ENCODE measurements at places on chromosomes 2 and 18.

DNA sequence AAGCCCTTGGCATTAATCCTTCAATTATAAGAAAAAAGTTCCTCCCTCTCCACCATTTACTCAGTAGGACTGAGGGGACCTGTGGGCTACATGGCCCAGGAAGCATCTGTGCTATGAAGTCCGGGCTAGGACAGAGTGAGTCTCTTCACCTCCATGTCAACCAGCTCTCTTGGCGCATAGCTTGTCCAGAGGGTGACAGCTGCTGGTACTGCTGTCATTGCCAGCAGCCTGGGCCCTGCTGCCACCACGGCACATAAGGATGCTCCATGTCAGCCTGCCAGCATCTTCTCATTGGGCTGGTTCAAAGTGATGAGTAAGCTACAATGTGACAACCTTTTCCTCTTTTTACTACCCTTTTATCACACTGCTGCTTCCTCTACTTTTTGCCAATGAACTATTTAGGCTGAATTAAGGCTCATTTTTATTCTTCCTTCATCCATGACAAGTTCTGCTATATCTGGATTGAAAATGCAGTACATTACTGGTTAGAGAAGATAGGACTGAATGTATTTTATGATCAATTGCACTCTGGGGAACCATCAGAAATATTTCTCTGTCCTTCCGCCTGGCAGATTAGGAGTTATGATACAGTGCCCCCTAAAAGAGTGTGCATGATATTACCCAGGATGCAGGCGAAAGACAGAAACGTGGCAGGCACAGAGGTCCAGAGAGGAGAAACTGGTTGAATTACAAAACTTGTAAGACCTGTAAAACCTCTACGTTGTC is 258.9 kb upstream of the TNP1 start:
- no peak for DNase-seq

DNA sequence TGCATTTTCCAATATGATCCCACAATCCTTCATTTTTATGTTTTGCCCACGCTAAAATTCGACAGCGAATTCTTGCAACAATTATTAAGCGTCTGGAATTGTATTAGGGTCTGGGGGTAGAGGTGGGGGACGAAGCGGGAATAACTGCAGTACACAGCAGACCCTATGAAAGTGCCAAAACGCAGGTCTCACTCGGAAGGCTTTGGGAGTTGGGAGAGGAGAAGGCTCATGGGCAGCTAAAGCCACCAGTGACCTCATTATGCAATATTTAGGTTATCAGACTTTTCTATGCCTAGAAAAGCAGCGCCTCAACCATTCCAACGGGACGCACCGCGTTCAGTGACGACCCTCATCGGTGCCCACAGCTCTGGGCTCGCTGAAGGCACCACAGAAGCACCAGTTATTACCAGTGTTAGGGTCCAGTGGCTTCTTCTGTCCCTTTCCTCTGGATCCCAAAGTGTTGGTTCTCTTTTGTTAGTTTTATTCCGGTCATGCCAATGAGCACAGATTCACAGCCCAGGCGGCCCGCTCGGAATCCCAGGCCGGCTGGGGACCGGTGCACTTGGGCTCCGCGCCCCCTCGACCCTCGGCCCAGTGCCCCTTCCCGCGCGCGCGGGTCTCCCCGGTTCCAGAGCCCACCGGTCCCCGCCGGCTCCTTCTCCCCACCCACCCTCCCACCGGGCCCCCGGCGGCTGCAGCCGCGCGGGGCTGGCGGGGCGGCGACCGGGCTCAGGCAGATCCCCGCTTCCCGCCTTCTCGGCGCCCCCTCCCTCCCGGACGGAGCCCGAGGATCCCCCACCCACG is 737 bp upstream of the MAPK4 start:
- no peak for DNase-seq

- DNase-seq: no peak
These were observed 95.1 kb upstream of the SLC35G4 start for GRCh38 chr18:11514267-11514666.

DNA sequence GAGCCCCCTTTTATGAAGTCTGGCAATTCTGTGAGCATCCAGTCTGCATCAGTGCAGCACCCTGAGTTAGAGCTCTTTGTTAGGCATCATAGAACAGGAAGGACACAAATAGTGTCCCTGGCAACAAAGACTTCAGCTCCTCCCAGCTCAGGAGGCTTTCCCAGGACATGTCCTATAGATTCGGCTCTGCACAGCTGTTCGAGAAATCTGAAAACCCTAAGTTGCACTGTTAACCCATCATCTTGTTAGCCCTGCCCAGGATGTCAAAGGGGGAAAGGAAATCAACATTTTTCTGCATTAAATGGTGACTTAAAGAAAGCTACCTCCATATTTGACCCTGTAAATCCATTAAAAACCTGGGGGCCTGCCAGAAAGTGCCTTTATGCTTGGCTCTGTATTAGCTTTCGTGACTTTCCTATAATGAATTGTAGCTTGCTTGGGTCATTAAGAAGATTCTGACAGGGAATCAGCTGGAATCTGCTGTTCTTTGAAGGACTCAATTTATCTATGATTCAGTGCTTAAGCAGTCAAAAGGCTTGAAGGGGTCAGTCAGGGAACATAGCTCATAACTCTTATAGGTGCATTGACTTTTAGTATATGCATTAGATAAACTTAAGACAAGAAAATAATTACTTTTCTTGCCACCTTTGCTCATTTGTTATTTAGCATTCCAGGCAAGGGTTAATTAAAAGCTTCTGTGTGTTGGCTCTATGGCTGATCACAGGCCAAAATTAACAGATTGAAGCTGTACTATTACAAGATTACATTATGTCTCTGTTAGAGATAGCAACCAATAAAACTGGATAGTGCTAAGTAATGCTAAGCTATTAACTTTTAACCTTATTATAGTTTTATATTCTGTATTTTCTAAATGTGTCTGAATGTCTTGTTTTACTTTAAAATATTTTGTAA is 20.6 kb downstream of the ERMN start:
- no peak for DNase-seq

- no peak for DNase-seq
These were observed 8.6 kb upstream of the TMEM163 start for GRCh38 chr2:134727385-134727784.

GRCh38 chr2:230225486-230225885 is at the start of gene SP140:
Gene SP140 (plus strand): TSS chr2:230225736. CDS start chr2:230225845, 109 bp downstream.
- no peak for DNase-seq

DNA sequence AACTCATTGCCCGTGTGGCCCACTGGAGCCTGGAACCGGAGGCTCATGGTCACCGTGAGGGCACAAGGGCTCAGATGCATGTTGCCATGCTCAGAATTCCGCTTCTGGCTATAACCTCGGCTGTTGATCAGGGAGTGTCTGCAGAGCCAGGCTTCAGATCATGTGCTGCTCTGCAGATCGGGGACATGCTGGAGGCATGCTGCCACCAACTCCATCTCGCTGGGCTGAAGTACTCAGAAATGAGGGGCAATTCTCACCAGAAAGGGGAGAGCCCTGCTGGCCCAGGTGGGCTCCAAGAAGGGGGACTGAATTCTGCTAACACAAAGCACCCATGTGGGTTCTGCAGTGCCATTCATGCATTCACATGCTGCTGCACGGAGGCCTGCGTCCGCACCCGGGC is 269.2 kb upstream of the PXDN start:
- DNase-seq: no peak

- DNase-seq: no peak
These were observed 238.3 kb downstream of the TDRD15 start for GRCh38 chr2:21361957-21362486.

DNA sequence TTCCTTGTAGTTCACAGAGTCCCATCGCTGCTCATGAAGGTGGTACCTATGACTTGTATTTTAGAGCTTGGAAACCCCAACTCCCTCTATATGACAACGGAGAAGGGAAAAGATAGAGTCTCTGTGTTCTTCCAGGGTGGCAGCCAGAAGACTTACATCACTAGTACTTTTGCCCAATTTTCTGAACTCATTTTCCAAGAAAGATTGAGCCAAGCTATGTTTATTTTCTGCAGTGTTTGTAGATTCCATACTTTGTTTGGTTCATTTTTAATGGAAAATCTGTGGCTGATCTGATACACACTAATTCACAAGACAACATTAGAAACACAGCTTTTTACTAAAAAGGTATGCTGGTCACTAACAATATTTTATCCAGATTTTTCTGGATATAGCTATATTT is 60.2 kb upstream of the ATP5MC3 start:
- DNase-seq: no peak

GRCh38 chr18:34039611-34040010 is 185.1 kb downstream of the NOL4 start:
- no peak for DNase-seq

GRCh38 chr2:214108598-214108997 is 302.3 kb upstream of the VWC2L start:
- no peak for DNase-seq

- no peak for DNase-seq
These were observed 3.4 kb upstream of the ADD2 start for GRCh38 chr2:70771446-70771845.

- no peak for DNase-seq
These were observed 92.1 kb downstream of the GALNT1 start for GRCh38 chr18:35673682-35674081.

DNA sequence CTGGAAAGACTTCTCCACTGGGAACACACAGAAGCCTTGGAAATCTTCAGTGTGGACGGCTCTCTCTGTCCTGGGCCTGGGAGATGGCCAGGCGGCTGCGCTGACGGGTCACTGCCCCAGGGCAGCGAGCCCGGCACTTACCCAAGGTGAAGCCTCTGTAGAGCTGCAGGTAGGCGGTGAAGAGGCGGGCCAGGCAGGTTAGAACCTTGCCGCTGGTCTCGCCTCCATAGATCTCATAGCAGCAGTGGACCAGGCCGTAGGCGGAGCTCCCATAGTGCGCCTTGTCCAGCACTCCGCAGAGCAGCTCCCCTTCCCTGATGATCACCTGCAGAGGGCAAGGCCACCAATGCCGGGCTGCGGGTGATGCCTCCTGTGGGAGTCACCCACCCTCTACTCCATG is 53.0 kb downstream of the POLR1A start:
- no peak for DNase-seq

- DNase-seq: no peak
These were observed 60.9 kb downstream of the HDAC4 start for GRCh38 chr2:239339726-239340601.

DNA sequence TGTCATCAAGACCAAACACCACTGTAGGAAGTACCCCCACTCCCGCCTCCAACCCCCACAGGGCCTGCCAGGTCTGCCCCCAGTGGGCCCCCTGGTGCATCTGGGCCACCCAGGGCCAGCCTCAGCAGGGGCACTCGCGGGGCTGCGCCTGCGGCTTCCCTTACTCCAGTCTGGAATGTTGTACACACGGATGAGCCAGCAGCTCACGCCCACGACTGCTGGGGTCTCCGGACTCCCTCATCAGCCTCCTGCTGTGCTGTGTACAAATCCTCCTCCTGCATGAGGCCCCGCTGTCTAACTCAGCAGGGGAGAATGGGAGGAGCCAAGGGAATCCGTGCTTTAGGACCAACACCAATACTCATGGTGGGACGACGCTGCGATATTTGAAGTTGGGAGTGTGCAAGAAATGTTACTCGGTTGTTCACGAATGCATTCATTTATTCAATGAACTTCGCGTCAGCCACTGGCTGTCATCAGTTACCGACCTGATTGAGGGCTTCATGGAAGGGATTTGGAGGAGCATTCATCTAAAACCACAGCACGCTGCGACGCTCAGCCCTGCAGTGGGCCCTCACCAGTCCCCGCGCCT is 654 bp upstream of the ASB1 start:
- peak; percentile 54 for DNase-seq

DNA sequence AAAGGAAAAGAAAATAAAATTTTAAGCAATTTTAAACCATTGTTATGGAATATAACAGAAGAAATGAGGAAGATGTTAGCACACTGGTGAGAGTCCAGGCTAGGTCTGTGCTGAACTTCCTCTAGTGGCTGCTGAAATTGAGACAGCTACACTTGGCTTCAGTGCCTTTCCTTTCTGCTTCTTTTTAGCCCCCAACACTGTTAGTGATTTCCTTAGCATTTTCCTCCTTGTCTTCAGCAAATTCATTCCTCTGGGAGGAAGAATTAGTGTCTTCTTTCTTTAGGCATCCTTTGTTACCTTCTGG is 47.6 kb downstream of the ITGAV start:
- no peak for DNase-seq

DNA sequence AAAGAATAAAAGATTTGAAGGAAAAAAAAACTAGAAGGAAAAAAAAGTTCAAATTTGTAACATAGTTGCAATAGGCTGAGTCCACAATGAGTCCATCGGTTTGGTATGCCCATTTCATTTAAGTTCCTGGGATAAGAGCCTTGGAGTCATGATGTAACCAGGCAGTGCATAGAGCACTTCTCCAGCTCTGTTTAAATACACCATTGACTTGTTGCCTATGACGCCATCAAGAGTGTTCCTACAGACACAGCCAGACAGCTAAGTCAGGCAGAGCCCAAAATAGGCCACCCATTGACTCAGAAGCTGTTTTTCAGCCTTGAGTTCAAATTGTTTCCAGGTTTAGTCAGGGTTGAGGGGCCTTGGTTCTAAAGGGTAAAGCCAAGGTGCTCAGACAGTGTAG is 44.9 kb downstream of the SOCS6 start:
- no peak for DNase-seq

DNA sequence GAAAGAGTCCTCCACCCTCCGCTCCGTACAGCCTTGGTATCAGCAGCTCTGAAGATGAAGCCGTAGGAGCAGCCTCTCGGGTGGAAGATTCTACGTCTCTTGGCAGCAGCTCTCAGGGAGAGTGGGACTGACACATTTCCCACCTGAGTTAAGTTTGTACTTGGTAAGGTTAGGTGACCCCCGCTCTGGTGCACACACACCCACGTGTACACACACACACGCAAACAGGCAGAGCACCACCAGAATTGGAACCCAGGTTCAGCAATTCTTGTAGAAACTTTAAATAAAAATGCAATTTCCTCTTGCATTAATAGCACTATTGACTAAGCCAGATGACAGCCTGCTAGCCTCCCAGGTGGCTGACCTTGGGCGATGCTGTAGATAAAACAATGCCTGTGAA is 111.5 kb downstream of the MBP start:
- no peak for DNase-seq

GRCh38 chr18:35968278-35968880 is 4.1 kb upstream of the RMP24 start:
- no peak for DNase-seq

DNA sequence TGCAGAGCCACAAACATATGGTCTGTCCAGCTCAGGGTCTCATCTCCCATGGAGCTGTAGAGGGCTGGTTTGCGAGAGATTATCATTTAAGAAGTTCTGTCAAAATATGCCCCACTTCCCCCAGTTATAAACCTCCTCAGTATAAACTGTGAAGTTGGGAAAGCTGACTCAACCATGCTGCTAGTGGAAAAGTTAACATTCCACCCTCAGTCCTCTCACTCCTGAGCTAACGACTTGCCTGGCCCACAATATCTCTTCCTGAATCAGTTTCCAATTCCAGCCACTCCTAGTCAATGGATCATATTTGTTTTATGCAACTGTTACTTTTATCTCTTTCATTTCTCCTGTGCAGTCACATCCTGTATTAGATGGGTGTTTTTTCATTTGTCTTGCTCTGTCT is 326.2 kb downstream of the SETBP1 start:
- no peak for DNase-seq

GRCh38 chr18:53541924-53542323 is 682.5 kb downstream of the MBD2 start:
- no peak for DNase-seq

- no peak for DNase-seq
These were observed 85.1 kb upstream of the ACAA2 start for GRCh38 chr18:49898421-49898820.

Measured in NCI-H2081 (cell line).